ENCODE measurements at places on chromosomes 12 and 14.

DNA sequence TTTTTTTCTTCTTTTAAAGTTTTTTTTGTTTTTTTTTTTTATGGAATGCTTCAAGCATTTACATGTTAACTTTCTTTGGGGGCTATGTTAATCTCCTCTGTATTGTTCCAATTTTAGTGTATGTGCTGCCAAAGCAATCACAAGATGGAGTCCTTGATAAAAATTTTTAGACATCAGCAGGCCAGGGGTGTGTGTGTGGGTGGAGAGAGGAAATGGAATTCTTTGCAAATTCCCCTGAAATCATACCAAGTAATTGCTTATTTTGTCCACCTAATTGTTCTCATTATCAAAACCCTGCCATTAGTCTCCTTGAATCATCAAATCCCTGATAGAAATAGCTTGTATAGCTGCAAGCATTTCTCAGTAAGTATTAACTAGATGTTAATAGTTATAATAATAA is 21.7 kb downstream of the RNF212B start:
- no peak for DNase-seq

GRCh38 chr14:20179880-20180279 is 10.8 kb upstream of the OR11G2 start:
- DNase-seq: no peak

- no peak for DNase-seq
Observed at GRCh38 chr14:32197919-32198318, 3.9 kb upstream of the RNU6-7 start.

- no peak for DNase-seq
Observed at GRCh38 chr14:58697266-58697929, 59.6 kb downstream of the DACT1 start.

DNA sequence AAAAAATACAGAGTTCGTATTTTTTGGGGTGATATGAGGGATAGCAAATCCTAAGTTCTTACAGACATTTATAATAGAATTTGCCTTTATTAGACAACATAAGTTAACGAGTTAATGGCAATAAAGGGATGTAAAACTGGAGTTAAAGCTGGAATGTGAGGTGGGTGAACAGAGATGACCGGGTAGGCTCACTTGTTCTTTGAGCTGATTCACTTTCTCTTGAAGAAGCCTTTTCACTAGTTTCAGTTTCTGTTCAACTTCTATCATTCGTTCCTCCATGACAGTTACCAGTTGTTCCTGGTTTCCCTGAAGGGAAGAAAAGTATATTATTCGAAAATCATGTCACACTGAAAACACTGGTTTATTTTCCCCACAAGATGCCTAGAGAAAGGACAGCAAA is 57.7 kb upstream of the SAV1 start:
- no peak for DNase-seq

GRCh38 chr12:123732251-123732650 is 20.1 kb downstream of the ATP6V0A2 start:
- DNase-seq: no peak

DNA sequence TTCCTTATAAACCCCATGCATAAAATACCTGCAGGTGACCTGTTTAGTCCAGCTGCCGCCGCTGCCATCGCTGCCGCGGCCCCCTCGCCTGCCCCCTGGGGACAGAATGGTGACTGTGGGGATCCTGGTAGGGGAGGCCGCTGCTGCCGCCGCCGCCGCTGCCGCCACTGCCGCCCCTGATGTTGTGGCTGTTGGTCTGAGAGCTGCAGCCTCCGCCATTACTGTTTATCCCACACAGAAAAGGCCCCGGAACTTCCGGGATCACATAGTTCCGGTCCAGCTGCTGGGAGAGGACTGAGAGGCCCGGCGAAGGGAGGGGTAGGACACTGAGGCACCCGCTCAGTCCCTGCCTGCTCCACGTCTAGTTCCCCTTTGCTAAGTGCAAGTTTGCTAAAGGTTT is 244.9 kb downstream of the C12orf50 start:
- no peak for DNase-seq

DNA sequence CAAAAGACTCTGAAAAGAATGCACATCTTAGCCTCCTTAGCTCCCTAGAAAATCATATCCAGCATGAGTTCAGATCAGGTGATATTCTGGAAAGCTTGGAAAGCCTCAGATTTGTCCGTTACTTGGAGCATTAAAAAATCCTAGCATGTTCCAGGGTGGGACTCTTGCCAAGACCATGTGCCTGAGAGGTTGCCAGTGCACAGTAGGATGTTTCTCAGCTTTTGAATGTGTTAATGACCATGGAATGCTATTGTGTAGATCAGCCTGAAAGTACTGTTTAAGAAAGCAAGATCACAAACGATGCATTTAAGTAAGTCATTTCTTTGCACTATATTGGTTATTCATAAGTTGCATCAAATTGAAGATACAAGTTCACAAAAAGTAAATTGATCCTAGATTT is 230.5 kb downstream of the ETNK1 start:
- DNase-seq: no peak

- DNase-seq: no peak
Observed at GRCh38 chr12:55683676-55684075, 24.0 kb downstream of the ITGA7 start.

GRCh38 chr12:57886542-57886941 is 40.0 kb upstream of the CTDSP2 start:
- DNase-seq: no peak

DNA sequence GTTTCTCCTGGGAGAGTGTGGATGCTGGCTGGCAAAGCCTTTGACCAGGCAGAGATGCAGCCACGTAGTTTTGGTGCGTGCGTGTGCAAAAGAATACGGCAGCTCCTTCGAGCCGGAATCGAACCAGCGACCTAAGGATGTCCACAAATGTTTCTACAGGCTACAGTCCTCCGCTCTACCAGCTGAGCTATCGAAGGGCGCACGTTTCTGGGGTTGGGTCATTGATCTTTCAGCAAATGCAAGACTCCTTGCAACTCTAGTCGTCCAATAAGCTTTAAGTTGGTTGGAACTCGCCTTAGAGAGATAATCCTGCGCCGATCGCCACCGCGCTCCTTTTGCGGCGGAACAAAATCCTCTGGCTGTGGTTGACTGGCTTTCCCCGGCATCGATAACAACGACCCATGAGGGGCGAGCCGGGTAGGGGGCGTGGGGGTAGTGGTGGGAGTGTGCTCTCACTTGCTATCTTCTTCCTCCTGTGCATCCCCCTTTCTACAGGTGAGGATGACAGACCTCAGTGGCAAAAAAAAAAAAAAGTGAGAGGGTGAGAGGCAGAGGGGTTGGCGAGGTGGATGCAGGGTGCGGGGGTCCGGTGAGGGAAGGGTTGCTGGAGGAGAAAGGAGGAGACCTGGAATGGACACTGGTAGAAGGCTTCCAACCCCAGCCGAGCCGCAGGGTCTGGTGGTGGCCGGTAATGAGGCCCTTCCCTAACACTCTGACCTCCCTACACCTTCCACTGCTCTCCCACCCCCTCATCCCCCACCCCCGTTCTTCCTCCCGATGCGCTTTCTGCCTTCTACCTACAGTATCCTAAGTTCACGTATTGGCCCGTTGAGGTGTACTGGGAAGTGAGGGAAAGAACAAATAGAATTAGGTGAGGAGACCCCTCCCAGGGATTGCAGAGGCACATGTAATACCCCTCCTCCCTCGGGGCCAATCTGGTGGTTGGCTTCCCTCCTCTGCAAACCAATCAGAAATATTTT is 11.8 kb upstream of the OR6S1 start:
- no peak for DNase-seq

DNA sequence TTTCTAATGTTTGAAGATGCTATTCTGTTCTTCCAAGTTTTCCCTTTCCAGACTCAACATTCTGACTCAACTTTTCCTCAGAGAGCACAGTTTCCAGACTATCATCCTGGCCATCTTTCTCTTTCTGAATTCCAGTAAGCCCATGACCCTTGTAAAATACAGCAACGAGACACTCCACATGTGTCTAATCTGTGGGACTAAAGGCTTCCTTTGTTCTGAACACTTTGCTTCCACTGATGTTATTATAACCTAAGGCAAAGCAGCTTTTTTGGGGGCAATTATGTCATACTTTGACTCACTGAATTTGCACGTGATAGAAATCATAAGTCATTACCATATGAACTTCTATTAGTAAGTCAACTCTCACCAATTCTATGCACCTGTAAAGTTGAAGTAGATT is 6.3 kb upstream of the ART4 start:
- DNase-seq: no peak

DNA sequence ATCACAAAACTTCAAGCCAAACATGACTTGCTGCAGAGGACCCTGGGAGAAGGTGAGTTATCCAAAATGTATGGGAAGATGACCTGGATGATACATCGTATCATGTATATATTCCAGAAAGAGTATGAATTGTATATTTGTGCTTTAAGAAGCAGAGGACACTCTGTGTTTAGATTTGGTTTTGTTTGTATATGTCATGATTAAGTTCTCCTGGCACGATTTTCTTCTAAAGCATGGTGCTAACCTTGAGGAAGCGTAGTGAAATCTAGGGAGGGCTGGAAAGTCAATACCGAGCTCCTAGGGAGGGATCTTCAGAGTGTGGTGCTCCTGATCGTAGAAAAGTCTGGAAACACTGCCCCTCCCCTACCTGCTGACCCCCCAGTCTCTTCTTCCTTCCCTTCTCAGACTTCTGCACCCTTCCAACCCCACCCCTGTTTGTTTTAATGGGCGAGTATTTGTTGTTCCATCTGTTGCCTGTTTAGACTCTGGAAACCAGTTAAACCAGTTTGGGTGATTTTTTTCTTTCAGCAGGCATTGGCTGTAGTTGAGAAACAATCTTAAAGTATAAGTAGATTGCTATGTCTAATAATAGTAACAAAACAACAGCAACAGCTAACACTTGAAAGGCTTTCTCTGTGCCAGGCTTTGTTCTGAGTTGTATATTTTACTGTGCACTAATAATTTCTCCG is 141.6 kb downstream of the KICS2 start:
- no peak for DNase-seq

DNA sequence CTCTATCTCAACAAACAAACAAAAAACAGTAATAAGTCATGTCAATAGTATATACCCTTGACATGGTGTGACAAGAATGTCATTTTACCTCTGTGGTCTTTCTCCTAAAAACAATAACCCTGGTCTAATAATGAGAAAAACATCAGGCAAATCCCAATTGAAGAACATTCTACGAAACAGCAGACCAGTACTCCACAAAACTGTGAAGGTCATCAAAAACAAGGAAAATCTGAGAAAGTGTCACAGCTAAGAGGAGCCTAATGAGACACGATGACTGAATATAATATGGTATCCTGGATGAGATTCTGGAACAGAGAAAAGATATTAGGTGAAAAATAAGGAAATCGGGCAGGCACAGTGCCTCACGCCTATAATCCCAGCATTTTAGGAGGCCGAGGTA is 5.6 kb upstream of the COCH start:
- DNase-seq: no peak

DNA sequence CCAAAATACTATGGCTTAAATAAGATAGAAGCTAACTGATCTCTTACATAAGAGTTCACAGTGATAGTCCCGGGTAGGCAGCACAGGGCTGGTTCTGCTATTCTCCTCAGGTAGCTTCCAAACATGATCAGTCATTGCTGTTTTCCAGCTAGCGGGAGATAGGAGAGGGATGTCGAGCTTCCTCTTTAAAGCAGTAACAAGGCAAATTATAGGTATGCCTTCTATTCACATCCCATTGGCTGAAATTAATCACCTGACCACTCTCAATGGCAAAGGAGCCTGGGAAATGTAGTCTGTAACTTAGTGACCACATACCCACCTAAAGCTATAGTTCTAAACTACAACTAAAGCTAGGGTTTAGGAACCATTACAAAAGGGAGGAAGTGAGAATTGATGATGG is 34.5 kb upstream of the VRK1 start:
- peak; percentile 35 for DNase-seq

DNA sequence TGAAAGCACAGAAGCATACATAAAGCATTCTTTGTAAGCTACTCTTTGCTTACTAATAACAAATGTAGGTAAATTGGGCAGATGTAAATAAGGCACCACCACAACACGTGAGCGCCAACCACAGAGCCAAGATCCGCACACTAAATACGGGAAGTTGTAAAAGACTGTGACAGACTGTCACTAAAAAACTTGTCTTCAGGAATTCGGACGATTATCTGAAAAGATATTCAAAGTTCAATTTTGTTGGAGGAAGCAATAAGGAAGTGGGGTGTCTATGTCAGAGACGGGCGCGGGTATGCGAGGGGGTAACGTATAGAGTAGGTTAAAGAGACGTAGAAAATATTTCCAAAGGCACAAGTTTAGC is 1.5 kb upstream of the HSP90B1 start:
- DNase-seq: no peak

- no peak for DNase-seq
Observed at GRCh38 chr14:57583396-57583795, 89.7 kb upstream of the CCDC198 start.

GRCh38 chr12:43022838-43023237 is 433.3 kb upstream of the PRICKLE1 start:
- DNase-seq: no peak

- no peak for DNase-seq
Observed at GRCh38 chr12:132226604-132227003, 82.3 kb downstream of the NOC4L start.

DNA sequence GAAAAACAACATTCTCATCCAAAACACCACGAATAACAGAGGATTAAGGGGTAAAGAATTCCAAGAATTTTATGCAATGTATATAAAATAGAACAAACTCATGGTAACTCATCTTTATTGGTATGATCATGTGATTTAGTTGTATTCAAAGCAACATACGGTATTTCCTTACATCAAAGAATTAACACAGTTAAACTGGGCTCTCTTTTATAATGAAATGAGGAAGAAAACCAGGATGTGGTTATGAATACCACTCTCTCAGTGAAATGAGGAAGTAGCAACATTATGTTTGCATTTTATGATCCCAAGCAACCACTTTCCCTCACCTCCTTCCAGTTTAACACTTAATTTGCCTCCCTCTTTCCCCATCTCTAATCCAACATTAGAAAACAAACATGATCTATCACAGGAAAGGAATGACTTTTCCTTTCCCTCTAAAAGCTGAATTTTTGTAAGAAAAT is 22.9 kb downstream of the SPTLC2 start:
- DNase-seq: no peak

- no peak for DNase-seq
Observed at GRCh38 chr14:64824471-64824870, 55.2 kb downstream of the SPTB start.

DNA sequence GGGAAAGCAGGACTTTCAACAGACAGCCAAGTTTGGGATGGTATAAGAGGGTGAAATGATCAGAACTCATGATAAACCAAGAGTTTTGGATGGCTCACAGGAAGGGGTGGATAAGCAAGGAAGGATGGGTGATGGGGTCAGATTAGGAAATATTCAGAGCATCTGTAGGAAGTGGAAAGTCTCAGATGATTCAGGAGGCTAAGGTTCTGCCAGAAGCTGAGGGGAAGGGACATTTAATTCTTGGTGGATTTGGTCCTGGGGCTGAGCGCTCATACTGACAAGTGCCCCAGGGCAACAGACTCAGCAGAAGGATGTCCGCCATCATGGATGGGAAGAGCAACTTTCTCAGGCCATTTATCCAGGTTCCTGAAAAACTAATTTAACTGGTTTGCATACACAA is 28.4 kb upstream of the BDKRB2 start:
- DNase-seq: no peak

- no peak for DNase-seq
Observed at GRCh38 chr14:34300882-34301734, 160.9 kb downstream of the SPTSSA start.

GRCh38 chr12:59194794-59195193 is 274.5 kb upstream of the LRIG3 start:
- DNase-seq: no peak
